ENCODE measurements at places on chromosomes 7 and 10.

GRCh38 chr10:26557641-26558014 lies 119.5 kb downstream of the APBB1IP start:
- DNase-seq, result peak; percentile 67

DNA sequence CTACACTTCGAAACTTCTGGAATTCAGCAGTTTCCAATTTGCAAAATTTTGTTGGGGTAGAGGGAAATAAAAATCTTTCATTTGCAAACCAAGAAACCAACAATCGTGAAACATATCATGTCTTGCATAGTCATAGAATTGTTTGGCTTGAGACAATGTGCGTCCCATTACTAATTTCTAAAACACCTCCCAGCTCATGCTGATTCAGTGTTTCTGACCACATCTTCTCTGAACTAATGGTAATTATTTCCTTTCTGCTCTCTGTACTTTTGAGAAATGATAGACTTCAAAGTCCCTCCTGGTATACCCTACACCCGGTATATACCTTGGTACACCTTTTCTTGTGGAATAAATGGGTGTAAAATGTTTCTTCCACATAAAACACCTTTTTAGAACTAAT lies 41.8 kb upstream of the TSPAN13 start:
- DNase-seq, result peak; percentile 26

DNA sequence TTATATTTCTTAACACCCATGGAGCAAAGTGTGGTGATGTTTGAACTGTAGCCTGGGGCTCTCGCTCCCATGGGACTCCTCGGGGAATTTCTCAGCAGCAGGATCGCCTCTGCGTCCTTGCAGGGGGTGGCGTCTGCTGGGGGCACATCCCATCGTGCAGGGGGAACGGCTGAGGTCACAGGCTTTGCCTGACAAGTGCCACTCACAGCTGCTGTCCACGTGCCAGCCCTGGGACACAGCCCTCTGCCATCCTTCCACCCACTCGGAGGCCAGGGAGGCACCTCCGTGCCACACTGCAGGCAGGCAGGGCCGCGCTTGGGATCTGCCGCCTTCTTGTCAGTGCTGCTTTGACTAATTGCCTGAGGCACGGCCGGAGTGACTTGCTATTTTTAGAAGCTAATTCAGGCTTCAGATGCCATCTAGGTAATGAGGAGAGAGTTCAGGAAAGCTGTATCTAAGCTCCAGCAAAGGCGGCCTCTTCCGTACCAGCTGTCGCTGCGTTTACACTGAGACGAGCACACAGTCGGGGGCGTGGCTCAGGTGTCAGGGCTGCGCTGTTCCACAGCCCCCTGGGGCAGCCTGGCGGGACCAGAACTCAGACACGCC lies 45.7 kb downstream of the PITRM1 start:
- DNase-seq, result no peak

- no peak for DNase-seq
Observed at GRCh38 chr10:8513155-8514147, 459.0 kb downstream of the GATA3 start.

- DNase-seq, result peak; percentile 82
Observed at GRCh38 chr10:3197348-3198003, 24.9 kb upstream of the PITRM1 start.

- DNase-seq, result peak; percentile 82
Observed at GRCh38 chr10:68208424-68209042, 23.4 kb downstream of the ATOH7 start.

- DNase-seq, result no peak
Observed at GRCh38 chr7:43847496-43847895, 21.8 kb downstream of the MRPS24 start.

GRCh38 chr7:146412781-146413180 lies 296.2 kb downstream of the CNTNAP2 start:
- no peak for DNase-seq

GRCh38 chr7:103811997-103812396 lies 177.5 kb downstream of the RELN start:
- no peak for DNase-seq

GRCh38 chr10:124472071-124472470 lies 10.4 kb downstream of the LHPP start:
- DNase-seq, result no peak

- no peak for DNase-seq
Observed at GRCh38 chr10:118470470-118470869, 125.0 kb downstream of the PRLHR start.

DNA sequence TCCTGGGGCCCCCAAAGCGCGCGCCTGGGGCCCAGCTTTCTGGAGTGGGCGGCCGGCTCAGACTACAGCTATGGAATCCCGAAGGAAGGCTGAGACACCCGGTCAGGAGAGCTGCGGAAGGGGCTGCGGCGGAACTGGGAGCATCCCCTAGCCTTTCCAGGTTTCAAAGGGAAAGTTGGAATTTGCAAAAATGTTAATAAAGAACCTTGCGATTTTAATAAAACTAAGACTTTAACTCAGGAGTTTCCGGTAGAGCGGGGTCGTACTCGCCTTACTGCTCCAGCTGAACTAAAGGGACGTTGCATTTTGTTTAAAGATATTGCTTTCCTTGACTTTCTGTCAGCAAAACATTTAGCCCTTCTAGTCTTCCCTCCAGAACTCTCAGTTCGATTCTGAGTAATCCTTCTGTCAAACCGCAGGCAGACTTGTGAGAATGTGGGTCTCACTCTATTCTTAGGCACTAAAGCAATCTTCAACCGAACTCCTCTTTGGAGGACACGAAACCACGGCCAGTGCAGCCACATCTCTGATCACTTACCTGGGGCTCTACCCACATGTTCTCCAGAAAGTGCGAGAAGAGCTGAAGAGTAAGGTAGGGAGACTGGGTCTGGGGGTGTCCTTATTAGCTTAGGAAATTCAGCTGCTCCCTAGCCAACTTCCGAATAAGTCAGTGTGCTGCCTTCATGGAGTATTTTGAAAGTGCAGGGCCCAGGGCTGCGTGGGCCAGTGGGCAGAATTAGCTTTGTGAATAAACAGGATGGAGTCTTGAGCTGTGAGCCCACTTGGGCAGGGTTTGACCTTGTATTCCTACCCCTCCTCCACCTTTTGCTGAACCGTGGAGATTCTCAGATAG lies 1.9 kb downstream of the CYP26A1 start:
- no peak for DNase-seq

Data from fibroblast of the aortic adventitia (primary cell).